Left renal pelvis (tissue), 4 donors: ENCODE measurements at places on chromosomes 7 and 10. TPM values are rescaled to one million over a fixed set of nuclear protein-coding genes. Genes with fewer than 3 reads are reported as not detected.

The IDI2 gene
- polyA plus RNA-seq = not detected

DNA sequence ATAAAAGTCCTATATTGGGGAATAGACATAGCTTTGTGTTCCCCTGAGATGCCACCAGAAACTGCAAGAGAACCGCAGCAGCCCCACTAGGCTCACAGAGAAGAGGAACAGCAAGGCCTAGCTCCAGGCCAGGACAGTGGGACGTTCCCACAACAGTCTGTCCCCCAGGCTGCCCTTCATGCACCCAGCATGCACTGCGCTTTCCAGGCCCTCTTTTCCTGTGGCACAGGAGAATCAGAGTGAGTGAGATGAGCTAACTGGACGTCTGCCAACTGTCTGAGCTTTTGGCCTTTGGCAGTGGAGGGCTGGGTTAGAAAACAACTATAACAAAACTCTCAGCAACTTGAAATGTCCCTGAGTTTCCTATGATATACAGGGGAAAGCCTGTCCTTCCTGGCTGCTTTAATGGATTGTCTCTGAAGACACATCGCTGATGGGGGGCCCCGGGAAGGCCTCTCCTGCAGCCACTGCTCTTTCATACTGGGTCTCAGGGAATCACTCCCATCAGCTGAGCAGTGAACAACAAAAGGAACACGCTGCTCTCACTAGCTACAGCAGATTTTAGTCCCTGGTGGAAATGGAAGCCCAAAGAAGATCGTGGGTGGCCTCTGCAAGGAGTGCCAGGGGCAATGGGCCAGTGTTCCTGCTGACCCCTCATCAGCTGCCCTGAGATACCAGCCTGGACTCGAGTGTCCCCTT is 53.5 kb downstream of the PODXL start:
- DNase-seq = peak; percentile 32

DNA sequence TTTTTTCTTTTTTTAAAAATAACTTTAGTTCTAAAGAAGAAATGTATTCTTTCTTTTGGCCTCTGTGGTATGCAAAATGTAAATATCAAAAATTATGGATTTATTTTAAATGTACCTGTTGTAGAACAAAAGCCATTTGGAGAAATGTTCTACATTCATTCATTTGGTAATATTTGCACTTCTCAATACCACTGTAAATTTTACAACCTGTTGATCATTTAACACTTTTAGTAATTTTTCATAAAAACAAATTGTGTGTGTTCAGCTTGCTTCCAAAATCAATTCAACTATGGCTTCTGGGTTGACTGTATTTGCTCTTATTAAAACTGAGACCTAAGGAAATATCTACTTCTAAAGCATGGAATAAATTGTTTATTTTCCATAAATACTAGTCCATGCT is 2.3 kb upstream of the IGF2BP3 start:
- no peak for DNase-seq

The SCIN gene
- polyA plus RNA-seq = 136 TPM

The UBN2 gene
- 15.8 TPM for polyA plus RNA-seq

DNA sequence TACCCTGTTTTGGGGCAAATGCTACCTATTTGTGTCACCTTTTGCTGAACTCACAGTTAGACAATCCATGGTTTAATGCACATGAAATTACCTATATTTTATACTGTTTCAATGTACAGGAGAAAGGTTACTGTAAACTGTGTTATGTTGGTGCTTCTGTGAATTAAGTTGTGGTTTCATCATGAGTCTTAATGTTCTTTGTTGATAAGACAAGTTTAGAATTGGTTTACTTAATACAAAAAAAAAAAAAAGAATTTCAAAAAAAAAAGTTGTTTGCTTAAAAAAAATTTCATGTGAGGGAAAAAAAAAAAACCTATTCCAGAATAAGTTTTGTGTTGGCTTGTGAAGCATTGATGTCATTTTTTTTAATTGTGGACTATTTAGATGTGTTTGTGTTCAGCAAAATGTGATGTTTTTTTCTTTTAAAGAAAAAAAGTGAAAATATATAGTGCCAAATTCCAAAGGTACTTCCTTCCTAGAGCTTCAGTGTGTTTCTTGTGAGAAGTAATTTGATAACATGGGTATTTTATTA is 280.3 kb downstream of the USP6NL start:
- DNase-seq = no peak
